ENCODE measurements at places on chromosomes 13 and 19.

DNA sequence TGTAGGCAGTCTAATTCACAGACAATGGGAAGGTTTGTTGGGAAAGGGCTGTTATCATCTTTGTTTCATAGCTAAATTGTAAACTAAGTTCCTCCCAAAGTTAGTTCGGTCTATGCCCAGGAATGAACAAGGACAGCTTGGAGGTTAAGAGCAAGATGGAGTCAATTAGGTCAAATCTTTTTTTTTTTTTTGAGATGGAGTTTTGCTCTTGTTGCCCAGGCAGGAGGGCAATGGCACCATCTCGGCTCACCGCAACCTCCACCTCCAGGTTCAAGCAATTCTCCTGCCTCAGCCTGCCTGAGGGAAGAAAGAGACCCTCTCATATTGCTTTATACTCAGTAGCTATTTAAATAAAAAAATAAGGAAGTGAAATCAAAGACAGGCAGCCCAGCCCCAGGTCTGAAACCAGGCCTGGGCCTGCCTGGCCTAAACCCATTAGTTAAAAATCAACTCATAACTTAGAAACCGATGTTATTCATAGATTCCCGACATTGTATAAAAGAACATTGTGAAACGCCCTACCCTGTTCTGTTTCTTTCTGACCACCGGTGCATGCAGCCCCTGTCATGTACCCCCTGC is 297.4 kb upstream of the SGCG start:
- no peak for DNase-seq

DNA sequence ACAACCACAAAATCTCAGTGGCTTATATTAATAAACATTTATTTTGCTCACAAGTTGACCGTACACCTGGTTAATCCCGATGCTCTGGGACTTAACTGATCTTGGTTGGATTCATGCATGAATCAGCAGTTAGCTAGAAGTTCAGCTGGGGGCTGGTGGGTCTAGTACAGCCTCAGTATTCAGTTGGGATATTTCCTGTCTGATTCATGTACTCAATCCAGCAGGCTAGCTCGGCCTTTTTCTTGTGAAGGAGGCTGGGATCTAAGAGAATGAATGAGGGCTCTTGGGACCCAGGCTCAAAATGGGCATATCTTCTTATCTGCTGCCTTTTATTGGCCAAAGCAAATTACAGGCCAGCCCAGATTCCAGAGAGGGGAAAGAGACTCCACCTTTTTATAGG is 178.8 kb downstream of the KCTD12 start:
- DNase-seq = no peak

DNA sequence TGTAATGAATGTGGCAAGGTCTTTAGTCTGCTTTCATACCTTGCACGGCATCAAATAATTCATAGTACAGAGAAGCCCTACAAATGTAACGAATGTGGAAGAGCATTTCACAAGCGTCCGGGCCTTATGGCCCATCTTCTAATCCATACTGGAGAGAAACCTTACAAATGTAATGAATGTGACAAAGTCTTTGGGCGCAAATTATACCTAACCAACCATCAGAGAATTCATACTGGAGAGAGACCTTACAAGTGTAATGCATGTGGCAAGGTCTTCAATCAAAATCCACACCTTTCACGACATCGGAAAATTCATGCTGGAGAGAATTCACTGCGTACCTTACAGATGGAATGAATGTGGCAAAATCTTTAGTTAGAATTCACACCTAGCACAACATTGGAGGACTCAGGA is 3.3 kb upstream of the ZNF880 start:
- no peak for DNase-seq

- no peak for DNase-seq
Measured at GRCh38 chr19:43720936-43721335, 5.1 kb downstream of the IRGC start.

- DNase-seq = no peak
Measured at GRCh38 chr13:44402899-44403445, 29.3 kb downstream of the SERP2 start.

DNA sequence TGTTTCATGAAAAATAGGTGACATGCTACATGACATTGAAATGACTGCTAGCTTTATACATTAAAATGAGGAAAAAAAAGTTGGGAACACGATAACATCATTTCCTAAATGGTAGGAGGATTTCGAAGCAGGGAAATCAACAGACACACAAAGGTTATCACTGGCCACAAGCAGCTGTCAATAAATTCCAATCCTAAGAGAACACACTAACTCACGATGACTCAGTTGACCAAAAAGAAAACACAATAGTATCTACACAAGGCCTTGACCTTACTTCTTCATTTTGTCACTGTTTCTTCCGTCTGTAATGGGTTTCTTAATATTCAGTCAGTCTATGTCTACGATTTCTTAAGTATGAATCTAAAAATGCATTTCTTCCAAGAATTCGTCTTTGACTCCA is 36.5 kb downstream of the STARD13 start:
- no peak for DNase-seq

DNA sequence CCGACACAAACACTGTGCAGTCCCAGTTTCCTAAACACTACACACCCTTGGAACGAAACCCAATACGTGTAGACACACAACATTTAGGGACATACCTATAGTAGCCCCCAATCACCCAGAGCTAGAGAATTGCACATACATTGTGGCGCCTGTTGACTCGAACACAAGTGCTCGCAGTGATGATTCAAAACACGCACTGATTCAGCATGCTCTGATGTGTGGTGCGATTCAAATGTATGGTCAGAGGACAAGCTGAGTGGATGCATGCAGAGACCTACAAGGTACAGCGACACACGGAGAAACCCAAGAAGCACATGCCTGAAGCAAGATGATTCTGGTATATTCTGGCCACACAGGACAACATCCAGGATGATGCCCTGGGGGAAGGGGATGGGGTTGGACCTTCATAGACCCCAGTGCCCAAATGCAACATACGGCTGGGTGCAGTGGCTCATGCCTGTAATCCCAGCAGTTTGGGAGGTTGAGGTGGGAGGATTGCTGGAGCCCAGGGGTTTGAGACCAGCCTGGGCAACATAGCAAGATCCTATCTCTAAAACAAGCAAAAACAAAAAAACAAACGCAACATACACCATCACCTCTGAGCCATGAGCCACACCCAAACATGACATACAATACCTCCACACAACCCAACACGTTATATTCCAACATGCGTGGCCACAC is 997 bp upstream of the KCNN4 start:
- DNase-seq = no peak

DNA sequence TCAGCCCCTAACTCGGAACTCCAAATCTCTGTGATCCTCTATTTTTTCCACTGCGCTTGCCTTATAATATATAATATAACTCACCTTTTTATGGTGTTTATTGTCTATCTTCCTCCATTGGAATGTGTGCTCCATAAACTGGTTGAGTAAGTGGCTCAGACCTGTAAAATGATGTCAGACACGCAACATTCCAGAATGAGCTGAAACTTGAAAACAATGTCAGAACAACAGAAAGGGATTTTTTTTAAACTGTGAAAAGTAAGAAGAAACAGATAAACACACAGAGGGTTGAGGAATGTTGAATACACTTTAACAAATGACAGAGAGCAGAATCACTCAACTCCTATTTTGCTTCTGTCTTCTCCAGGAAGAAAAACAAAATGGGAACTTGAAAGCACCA is 19.1 kb upstream of the FAM216B start:
- DNase-seq = no peak

DNA sequence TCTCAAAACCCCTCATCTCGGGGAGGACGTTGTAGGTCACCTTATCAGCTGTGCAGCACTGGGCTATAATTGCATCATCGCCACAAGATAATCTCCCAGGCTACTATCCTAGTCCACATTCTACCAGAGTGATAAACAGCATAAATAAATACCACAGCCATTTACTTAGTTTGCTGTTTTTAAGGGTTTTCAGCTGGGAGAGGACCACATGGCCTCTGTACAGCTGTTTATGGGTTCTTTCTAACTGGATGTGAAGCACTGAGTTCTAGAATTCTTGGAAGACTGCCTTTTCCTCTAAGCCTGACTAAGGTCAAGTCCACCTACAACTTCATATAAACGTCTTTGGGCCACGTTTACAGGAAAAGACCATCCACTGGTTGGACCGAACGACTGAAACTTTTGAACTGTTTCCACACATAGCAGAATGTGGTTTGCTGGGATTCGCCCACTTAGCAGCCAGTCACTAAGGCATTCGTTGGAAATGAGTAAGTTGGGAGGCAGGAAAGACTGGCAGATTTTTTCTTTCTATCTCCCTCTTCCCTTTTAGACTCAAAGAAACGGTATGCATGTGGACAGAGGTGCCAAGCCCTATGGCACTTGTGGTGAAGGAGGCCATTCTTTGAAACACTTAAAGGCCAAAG is 752.5 kb upstream of the SGCG start:
- no peak for DNase-seq

DNA sequence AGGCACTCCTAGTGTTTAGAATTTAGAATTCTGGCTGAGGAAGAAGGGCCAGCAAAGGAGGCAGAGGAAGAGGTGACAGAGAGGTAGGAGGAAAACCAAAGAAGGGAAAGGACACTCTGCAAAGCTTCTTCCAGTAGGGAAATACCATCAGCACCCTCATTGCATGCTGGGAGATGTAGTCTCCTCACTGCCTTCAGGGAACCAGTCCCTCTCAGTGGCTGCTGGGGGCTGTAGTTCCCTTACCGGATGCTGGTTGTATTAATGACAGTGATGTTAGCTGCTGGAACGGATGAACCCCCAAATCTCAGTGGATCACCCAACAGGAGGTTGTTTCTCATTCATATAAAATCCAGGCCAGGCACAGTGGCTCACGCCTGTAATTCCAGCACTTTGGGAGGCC is 10.1 kb downstream of the GRIN2D start:
- no peak for DNase-seq

GRCh38 chr13:63041640-63042414 is 1626.2 kb upstream of the PCDH20 start:
- no peak for DNase-seq

GRCh38 chr13:99956473-99957349 is 14.9 kb downstream of the ZIC5 start:
- DNase-seq = no peak

- DNase-seq = no peak
Measured at GRCh38 chr13:73580513-73581267, 521.9 kb downstream of the KLF5 start.

- DNase-seq = no peak
Measured at GRCh38 chr19:4690361-4690760, 20.2 kb upstream of the MYDGF start.

- no peak for DNase-seq
Measured at GRCh38 chr13:91805605-91806004, 407.2 kb downstream of the GPC5 start.

- DNase-seq = no peak
Measured at GRCh38 chr19:10744801-10745293, 27.0 kb downstream of the DNM2 start.
